ENCODE measurements at places on chromosomes 3 and 15.

DNA sequence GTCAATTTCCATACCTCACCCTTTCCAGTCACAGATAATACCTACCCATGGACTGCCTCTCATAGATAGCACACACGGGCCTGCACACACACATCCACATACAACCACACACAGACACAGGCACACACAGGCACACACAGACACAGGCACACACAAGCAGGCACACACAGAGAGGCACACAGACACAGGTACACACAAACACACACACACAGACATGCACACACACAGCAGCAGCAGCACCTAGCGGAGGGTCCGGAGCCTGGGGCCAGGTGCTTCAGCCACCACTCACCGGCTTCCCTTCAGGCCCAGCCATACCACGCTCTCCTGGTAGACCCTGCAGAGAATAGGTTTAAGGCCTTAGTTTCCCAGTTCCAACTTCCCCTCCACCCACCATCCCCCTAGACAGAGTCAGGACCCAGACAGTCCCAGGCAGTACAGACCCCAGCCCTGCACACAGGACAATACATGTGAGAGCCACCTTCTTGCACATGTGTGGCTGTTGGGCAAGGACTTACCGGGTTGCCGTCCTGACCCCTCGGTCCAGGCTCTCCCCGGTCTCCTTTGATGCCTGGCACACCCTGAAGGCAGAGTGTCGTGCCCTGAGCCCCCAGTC lies 10.5 kb upstream of the UCN2 start:
- DNase-seq: no peak

DNA sequence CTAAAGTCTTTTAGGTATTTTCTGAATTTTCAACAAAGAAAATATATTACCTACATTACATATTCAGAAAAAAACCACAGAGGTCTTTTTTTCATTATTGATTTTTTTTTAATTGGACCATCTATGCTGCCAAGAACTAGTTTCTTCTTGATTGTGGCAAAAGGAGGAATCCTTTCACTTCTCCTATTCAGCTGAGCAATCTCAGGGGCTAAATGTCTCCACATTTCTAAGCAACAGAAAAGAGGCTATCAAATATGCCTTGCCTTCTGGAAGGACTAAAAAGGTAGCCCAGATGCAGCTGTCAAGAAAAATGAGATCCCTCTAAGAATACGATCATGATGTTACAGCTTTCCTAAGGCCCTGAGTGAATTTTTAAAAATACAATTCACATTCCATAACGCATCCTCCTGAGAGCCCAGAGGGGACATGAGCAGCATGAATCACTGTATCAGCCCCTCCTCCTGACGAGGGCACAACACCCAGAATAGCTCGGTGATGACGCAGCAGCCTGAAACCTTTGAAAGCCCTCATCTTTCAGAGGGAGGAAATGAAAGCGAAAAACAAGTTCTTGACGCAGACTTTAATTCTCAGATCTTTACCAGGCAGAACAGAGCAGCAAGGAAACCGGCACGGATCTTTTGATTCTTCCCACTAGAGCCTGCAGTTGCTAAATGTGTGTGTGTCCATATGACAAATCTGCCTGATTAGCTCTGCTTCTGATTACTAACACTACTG lies 24.6 kb downstream of the RUBCN start:
- peak; percentile 74 for DNase-seq

- DNase-seq: no peak
Observed at GRCh38 chr15:98433346-98433745, 215.0 kb upstream of the IGF1R start.

GRCh38 chr15:100663915-100664281 lies 61.5 kb downstream of the ASB7 start:
- no peak for DNase-seq

GRCh38 chr15:94206463-94207167 lies 24.7 kb upstream of the MCTP2 start:
- DNase-seq: no peak

- DNase-seq: no peak
Observed at GRCh38 chr3:10982782-10983181, 9.8 kb upstream of the SLC6A1 start.

DNA sequence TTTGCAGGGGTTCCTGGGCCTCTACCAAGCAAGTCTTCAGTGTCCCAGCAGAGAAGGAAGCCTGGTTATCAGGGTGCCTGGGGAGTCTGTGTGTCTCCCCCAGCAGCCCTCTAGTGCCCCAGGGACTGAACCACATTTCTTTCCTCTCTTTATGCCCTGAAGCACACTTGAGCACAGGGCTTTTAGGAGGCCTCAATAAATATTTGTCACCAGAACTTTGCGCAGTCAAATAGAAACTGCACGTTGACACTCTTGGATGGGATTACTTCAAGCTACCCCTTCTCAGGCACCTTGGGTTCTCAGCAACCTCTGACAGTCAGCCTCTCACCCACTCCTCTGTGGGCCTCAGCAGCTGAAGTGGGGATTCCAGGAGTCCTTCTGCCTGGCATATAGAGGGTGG lies 226.6 kb upstream of the HES1 start:
- DNase-seq: peak; percentile 46

DNA sequence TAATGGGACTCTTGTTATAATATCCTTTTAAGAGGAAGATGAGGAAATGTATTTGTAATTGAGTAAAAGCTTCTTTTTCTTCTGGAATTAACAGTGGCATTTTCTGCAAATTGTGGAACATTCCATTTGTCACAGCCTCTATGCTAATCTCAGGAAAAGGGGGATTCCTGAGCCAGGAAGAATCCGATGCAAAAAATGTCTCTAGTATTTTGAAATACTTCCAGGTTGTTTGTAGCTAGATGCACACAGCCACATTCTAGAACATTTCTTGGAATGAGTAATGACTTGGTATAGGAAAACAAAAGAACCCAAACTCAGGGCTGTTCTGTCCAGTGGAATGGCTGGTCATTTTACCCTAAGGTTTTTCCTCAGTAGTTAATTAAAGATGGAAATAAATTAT lies 98.5 kb upstream of the SLC2A2 start:
- no peak for DNase-seq

DNA sequence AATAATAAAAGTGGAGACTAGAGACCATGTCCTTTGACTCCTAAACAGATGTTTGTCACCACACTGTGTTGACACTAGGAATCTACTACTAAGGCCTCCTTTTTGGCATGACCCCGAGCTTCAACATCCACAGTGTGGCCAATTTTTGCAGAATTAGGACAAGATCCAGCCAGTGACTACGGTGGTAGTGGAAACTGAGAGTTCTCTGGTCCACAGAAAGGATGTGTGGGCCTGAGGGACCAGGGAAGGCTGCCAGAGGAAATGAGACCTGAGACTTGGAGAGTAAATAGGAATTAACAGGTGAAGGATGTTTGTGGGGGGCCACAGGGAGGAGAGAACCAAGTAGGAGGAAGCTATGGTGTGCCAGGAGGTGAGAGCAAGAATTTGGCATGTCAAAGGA lies 122.7 kb downstream of the CHCHD6 start:
- no peak for DNase-seq

GRCh38 chr3:179148616-179149405 lies 654 bp downstream of the PIK3CA start:
- peak; percentile 74 for DNase-seq

GRCh38 chr3:153591561-153592245 lies 429.7 kb downstream of the RAP2B start:
- DNase-seq: no peak

DNA sequence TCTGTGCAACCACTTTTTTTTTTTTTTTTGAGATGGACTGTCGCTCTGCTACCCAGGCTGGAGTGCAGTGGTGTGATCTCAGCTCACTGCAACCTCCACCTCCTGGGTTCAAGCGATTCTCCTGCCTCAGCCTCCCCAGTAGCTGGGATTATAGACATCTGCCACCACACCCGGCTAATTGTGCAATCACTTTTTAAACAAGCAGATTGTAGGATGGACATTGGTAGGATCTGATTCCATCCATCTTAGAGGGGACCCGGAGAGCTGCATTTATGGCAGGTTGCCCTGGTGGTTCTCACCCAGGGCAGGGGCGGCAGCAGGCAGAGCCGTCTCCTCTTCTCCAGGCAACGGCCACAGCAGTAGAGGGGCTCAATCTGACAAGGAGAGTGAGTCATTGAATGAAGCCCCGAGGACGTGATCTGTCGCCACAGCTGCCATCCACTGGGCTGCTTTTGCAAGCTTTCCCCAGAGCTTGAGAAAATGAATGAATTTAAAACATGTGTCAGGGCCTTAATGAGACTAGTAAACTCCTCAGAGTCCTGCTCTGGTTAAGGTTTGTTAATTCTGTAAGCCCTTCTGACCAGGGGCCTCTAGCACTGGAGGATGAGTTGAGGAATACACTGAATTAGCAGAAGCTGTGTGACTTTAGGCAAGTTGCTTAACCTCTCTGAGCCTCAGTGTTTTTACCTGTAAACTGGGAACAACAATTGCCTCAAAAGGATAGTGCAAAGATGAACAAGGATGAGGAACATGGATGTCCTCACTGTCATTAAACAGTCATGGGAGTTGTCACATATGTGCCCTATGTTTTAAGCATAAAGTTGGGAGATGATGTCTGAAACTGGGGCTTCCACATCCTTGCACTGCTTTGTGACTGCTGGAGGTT lies 129.1 kb downstream of the ASB7 start:
- DNase-seq: no peak

- DNase-seq: no peak
Observed at GRCh38 chr3:72133329-72134011, 348.5 kb upstream of the PROK2 start.

GRCh38 chr15:81419332-81419943 lies 45.4 kb upstream of the TMC3 start:
- no peak for DNase-seq

- no peak for DNase-seq
Observed at GRCh38 chr3:156837115-156837514, 11.0 kb downstream of the LEKR1 start.

GRCh38 chr3:135973841-135974240 lies 8.3 kb downstream of the PPP2R3A start:
- no peak for DNase-seq

GRCh38 chr3:49170744-49171118 lies 667 bp upstream of the KLHDC8B start:
- no peak for DNase-seq

GRCh38 chr3:156638271-156638670 lies 36.1 kb upstream of the TIPARP start:
- DNase-seq: no peak

- DNase-seq: no peak
Observed at GRCh38 chr15:57867970-57868798, 161.7 kb downstream of the POLR2M start.

- no peak for DNase-seq
Observed at GRCh38 chr3:64316971-64317370, 91.7 kb upstream of the PRICKLE2 start.

DNA sequence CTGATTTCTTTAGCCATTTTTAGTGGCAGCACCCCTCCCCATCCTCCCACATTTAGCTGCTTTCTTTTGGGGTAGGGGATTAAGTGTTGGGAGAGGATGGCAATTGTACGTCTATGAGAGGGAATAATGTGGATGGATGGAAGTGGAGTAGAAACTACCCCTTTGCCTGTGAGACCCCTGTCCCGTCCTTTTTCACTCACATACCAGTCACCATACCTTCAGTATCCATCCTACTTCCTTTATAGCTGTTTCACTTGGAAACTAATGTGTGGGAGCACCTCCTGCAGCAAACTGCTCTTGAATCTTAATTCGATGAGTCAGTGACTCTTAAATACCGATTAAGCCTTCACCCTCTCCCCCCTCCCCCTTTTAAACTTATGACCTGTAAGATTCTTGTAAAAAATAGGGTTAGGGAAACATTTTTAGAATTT lies 730 bp downstream of the SPRED1 start:
- DNase-seq: no peak

DNA sequence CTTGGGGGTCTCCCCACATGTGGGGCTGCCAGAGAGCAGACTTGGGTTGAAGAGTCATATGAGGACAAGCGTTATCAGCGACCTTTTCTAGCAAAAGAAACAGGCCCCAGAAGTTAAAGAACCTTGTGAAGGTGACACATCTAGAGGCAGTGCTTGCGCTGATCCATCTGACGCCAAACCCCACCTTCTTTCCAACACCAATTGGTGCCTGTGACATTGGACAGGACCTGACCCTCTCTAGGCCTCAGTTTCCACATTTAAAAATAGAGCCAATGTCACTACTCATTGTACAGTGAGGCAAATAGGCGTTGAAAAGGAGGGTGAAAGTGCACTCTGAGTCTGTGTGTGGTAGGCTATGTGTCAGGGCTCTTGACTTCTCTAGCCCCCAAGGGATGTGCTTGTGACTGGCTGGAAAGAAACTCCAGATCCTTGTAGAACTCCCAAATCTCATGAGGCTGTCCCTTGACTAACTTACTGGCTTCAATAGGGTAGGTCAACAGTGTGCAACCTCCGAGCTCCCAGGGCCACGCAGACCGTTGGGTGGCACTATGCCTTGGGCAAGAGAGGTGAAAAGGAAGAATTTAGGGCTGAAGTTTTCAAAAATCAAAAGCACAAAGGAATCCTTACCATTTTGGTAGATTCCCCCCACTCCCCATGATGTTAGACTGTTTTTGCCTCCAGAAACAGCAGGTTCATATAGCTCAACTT lies 666 bp upstream of the FAM219B start:
- no peak for DNase-seq

GRCh38 chr3:102714567-102714966 lies 279.8 kb downstream of the ZPLD1 start:
- no peak for DNase-seq

DNA sequence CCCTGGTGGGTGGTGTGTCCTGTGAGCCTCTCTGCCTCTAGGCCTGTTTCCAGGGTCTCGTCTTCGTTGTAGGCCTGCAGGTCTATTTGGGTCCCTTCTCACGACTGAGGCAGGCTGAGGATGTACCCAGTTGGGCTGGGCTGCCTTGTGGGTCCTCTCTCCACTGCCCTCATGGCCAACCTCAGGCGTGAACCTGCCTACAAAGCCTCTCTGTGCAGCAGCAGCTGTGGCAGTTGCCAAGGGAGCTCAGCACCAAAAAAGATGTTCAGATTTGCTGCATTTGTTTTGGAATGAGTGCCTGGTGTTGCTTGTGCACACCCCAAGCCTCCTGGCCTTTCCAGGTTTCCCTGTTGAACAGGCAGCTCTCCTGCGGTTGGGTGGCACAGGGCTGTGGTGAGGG lies 13.4 kb downstream of the KLF13 start:
- no peak for DNase-seq

DNA sequence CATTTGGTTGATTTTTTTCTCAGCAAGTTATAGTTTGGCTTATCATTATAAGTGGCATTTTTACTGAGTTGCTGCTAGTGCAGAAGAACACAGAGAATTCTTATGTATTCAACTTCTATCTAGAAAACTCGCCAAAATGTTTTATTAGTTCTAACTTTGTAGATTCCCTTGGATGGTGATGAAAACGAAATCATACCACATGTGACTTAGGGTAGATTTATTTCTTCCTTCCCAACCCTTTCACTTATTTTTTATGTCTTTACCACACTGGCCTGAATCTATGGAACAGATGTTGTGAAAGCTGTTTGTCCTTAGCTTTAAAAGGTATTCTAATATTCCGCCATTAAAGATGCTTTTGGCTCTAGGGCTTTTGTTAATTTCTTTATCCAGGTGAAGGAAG lies 503.3 kb upstream of the CFAP20DC start:
- no peak for DNase-seq

DNA sequence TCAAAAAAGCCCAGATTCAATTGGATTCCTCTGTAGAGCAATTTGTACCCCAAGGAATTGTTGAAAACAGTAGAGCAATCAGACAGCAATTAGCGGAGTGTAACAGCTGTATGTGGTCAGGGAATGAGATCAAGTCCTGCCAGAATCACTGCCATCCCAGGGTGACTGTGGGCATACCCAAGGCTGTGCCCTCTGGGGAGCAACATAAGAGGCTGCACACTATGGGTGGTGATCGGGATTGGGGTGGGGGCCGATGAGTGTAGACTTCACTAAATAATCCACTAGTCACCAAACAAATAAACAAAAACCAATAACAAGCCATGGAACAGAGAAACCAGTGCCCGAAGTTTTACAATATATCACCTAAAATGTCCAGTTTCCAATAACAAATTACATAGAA lies 12.1 kb upstream of the ELP6 start:
- DNase-seq: no peak

Data from GM06990 (cell line).